ENCODE measurements at places on chromosomes 2 and 18.
A peak's percentile ranks its signal among the peaks of the same experiment; 100 is the strongest.

DNA sequence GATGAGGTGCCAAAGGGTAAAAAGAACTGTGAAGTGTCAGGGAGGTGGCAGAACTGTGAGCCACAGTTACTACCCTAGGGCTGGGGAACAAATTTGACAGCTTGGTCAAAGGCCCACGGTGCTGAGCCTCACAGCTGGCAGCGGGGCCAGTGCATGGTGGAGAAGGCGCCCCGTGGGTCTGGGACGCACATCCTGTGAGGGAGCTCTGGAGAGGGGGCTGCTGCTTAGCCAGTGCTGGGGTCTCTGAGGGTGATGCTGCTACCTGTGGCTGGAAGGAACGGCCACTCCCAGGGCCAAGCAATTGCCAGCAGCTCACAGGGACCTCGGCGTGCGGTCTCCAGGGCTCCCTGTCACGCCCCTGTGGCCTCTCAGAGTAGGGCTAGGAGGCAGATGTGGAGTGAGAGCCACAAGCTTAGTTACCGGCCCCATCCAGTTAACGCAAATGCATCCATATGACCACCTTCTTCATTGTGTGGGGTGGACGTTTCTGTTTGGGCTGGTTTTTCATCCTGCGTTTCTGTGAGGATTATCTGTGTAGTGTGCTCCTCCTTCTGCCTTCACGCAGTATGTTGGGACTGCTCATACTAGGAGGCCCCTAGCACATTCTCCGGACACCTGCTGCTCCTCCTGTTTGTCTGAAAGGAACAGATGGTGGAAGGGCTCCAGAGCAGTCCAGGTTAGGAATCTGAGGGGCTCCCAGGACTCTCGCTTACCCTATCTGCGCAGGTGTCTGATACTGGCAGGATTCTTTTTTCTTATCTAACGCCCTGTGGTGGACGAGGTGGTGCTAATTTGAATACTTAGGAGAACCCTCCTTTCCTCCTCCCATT is 26.0 kb downstream of the STK25 start:
- DNase-seq = no peak

DNA sequence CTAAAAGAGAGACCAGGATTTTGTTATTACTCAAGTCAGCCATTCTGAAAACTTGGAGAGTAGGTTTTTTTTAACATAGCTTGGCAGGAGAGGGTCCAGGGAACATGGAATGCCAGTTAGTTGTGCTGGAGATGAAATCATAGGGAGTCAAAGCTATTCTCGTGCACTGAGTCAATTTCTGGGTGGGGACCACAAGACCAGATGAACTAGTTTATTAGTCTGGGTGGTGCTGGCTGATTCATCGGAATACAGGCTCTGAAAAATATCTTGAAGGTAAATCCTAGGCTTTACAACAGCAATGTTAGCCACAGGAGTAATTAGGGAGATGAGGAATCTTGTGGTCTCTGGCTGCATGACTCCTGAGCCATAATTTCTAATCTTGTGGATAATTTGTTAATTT is 921.4 kb downstream of the TRIB2 start:
- DNase-seq = no peak

DNA sequence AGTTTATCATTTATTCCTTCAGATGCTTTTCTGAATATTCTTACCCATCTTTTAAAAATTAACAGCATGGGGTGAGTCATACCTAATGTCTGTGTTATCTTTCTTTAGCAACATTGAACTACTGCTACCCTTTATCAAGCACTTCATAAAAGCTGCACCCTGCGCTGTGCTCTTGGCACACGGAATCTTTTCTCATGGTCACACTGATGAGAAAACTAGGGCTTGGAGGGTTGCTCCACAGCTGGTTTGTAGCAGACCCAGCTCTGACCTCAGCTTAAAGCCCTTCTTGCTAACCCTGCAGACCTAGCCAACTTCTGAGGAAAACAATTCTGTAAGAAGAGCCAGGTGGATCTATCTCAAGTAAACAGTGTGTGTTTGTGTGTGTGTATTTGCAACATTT is 106.3 kb downstream of the RNF144A start:
- no peak for DNase-seq

GRCh38 chr18:74064510-74064909 is 83.1 kb downstream of the FBXO15 start:
- peak; percentile 19 for DNase-seq

GRCh38 chr2:1546023-1546591 is 132.8 kb downstream of the TPO start:
- DNase-seq = peak; percentile 15

- no peak for DNase-seq
Measured at GRCh38 chr2:207499114-207499513, 30.6 kb upstream of the CREB1 start.

GRCh38 chr18:50454387-50454988 is 79.6 kb downstream of the SKA1 start:
- no peak for DNase-seq

DNA sequence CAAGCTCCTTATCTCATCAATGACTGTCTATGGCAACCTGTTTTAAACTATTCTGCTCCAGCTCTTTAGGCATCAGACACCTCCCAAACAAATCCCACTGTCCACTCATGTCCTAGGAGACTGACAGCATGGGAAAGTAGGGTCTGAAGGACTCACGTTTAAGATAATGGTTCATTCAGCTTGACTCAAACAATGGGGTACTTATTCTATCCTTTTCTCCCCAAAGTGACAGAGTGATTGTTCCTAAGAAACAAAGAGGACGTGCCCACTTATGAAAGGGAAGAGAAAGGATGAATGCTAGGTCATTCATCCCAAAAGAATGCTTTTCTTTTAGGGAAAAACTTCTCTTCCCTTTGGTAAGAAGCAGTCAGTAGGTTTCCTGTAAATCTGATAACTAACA is 41.9 kb downstream of the ALK start:
- DNase-seq = no peak

DNA sequence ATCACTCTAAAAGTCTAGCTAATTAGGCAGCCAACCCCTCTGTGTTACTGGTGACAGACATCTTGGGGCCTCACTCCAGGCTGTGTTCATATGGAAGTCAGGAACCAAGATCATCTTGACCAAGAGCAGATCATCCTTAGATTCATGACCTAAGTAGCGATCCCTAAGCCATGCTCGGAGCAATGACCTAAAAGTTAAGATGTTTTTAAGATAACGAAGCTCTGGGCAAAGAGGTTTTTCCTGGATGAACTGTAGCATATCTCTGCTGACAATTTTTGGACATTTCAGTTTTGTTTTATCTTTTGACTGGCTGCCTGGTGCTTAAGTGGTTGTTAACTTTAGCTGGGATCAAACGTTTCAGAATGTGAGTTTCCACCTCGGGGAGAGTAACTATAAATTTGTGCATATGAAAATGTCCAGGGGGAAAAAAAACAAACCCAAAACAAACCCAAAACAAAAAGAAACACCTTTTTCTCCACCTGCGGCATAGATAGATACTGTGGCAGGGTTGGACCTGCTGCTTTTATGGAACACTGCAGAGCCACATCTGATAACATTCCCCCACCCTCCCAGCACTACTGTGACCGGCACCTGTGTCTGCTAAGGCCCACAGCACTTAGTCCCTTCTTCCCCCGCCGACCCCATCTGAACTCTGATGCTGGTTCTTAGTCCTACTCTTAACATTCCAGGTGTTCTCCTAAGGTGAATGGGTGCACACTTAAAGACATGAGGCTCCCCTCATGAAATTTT is 45.5 kb downstream of the EPAS1 start:
- no peak for DNase-seq

GRCh38 chr2:212974692-212975091 is 176.7 kb downstream of the IKZF2 start:
- no peak for DNase-seq

DNA sequence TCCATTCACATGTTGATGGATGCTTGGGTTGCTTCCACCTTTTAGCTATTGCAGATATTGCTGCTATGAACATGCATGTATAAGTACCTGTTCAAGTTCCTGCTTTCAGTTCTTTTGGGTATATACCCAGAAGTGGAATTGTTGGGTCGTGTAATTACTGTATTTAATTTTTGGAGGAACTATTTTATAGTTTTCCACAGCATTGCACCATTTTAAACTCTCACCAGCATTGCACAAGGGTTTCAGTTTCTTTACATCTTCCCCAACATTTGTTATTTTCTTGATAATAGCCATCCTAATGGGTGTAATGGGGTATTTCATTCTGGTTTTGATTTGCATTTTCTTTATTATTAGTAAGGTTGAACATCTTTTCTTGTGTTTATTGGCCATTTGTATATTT is 16.0 kb downstream of the ACTR3 start:
- no peak for DNase-seq

DNA sequence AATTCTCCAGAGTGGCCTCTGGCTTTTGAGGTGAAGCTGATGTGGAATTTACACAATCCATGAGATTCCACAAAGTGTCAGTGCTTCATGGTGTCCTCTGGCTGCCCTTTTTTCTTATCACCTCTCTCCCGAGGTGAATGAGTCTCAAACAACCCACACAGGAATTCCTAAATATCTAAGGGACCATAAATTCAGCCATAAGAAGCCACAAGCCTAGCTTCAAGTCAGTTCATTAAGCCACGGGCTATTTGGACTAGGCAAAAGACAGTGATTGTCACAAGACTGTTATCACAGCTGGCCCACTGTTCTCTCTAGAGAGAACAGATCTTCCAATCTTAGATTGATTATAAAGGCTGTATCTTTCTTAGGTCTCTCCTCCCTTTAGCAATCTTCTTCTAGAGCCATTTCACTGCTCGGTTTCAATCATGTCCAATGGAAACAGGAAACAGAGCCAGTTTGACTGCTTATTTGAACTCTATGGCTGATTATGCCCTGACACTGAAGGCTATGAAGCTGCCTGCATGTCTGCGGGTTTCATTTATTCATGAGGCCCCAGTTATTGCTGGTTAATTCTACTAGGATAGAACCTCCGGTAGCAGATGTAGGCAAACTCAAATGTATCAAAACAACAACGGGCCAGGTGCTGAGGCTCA is 4.1 kb downstream of the NEMP2 start:
- no peak for DNase-seq

DNA sequence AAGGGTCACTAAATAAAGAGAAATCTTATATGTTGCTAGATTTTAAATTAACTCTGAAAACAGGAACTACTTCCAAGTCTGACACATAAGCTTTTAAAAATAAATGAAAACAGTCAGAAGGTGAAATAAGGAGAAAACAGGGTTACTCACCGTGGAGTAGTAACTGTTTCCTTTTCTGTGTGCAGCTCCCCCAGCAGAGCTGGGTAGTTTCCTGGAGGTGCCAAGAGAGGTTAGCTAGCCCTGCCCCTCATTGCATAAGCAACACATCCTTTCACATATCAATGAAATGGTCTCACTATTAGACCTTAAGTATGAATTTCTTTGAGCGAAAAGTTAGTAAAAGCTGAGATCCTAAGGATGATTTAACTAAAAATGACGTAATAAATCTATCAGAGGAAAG is 54.0 kb upstream of the GPR75 start:
- DNase-seq = no peak

DNA sequence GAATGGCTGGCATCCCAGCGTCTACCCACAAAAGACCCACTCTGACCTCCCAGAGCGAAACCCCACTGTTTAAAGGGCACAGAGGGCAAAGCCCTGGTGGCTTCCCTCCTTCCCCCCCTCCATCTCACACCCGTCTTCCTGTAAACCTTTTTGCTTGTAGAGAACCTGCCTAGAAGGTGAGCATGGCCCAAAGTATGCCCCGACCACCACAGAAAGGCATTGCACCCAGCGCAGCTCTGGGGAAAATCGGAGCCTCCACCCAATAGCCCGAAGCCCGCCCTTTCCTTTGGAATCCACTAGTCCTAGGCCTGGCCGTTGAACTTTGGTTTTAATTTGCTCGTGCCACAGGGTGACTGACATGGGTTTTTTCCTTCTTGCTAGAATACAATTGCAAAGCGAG is 22.6 kb downstream of the DIPK1C start:
- no peak for DNase-seq

GRCh38 chr2:88599527-88599926 is 27.7 kb downstream of the EIF2AK3 start:
- DNase-seq = no peak

DNA sequence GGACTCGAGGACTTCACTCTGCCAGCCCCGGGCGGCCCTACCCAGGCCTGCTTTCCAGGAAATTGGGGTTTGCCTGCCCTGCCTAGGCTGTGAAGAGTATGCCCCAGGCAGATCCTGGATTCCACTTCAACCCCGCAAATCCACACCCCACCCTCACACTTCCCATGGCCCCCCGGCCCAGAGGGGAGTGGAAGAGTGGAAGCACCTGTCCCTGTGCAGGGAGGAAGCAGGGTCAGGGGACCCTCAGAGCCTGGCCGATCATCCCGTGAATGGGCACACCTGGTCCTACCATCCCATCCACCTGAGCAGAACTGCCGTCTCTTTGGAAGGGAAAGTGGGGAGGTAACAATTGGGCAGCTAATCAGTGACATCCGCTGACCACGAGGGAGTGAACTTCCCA is 245.2 kb downstream of the EIPR1 start:
- no peak for DNase-seq

DNA sequence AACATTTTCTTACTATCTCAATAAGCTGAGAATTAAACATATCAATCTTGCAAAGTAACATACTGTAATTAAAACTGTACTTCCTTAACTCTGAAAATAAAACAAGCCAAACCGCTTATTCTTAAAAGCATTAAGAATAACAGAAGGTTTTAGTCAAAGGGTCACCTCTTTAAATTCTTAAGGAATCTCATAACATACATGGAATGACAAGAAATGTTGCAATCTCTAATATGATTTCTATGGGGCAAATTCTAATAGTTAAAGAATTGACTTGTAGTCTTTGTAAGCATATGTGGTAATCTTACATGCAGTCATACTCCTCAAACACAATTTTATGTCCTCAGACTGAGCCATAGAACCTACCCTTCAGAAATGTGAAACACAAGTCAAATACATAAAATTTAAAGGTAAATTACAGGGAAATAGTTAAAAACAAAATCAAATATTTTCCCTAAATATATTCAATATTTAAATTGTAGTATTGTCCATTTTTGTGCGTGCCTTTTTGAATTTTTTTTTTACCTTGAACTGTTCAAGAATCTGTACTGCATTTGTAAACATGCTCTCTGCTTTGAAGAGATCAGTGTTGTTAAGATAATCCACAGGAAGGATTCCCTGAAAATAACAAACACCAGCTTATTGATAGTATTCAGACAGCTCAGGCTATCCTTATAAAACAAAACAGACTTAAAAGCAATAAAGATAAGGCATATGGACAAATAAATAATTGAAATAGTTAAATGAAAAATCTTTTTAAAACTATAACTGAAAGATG is 48.2 kb downstream of the PIGN start:
- no peak for DNase-seq

GRCh38 chr2:166031054-166031453 is 77.5 kb upstream of the TTC21B start:
- no peak for DNase-seq

- DNase-seq = no peak
Measured at GRCh38 chr2:17052001-17052400, 386.4 kb upstream of the CYRIA start.

DNA sequence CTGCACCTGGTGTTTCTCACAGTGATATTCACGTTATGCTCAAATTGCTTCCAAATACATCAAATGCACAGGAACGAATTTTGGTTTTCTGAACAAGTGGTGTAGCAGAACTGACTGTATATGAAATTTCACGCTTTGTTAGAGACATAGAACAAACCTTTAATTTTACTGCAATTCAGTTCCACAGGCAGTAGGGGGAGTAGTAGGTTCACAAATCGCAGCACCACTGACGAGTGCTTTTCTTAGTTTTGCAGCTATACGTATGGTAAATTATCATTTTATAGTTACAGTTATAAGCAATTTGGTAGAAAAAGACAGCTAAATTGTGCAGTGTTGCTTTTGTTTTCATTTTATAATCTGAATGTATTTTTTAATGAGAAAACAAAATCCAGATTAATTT is 113.3 kb downstream of the KIAA1328 start:
- DNase-seq = no peak

- DNase-seq = no peak
Measured at GRCh38 chr2:239970004-239970623, 55.0 kb downstream of the NDUFA10 start.

GRCh38 chr2:229370509-229370908 is 99.4 kb upstream of the PID1 start:
- DNase-seq = no peak
